ENCODE measurements at places on chromosomes 3 and 15.

DNA sequence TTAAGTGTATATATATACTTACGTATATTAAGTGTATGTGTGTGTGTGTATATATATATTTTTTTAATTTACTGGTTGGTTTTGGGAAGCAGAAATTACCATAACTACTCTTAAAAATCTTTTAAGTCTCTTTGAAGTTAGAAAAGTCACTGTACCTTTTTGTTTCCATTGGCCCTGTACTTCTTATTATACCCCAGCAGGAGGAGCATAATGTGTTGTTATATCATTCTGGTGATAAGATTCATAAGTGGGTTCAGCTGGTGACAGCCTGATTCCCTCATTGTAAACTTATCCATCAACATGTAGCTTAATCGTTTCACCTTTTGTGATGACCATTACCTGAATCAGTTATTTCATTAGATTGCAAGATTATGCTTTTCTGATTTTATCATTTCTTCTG, 30.8 kb downstream of the MLH1 start:
- DNase-seq: peak; percentile 29

DNA sequence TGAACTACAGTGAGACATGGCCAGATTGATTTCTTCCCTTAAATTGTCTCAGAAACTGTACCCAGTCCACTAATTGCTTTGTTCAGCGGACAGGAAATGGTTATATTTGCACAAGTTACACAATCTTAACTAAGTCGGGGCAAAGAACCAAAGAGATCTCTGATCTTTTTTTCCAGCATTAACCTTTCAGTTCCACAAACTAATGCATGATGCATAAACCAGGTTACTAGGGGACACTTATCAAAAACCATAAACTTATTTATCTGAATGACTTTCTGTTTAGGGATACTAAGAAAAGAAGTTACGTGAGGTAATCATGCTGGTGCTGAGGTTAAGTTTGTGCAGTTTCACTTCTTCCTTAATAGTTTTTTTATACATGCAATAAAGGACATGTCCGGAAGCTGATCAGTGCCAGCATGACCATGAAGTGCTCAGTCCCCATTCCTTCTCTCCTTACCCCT, 22.4 kb downstream of the FNDC3B start:
- no peak for DNase-seq

DNA sequence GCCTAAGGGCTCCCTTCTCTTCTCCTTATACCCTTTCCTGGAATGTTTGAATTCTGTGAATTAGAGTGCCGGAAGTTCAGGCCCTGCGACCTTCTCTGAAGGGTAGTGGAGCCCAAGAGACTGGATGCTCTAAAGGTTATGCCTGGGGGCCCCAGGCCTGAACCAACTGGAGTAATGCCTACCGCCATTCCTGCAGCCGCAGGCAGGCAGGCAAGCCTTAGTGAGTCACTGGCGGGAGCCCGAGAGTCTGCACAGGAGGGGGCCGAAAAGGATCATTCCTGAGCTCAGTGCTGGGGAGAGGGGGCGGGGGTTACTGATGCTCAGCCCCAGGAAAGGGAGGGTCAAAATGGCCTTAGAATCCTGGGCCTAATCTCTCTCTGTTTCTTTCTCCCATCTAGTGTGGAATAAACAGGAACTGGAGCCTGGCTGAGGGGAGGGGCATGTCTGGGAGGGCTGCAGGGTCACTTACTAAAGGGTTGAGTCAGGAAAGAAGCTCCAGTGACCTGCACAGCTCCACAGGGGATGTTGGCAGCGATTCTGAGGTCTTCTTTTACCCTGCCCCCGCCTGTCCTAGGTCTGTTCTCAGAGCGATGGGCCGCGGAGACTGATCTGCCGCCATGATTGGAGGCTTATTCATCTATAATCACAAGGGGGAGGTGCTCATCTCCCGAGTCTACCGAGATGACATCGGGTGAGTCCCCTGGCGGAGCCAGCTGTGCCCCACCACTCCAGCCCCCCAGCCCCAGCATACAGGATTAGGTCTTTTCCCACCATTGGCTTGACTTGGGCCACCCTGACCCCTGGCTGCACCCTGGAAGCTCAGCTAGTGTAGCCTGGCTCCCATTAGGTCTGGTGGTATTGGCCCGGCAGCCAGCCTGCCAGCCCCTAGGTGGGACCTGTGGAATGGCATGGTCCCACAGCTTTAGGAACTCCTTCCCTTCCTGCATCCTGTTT, 2.0 kb downstream of the AP2M1 start:
- peak; percentile 98 for DNase-seq

- no peak for DNase-seq
Measured at GRCh38 chr15:85496151-85496550, 115.7 kb downstream of the AKAP13 start.

DNA sequence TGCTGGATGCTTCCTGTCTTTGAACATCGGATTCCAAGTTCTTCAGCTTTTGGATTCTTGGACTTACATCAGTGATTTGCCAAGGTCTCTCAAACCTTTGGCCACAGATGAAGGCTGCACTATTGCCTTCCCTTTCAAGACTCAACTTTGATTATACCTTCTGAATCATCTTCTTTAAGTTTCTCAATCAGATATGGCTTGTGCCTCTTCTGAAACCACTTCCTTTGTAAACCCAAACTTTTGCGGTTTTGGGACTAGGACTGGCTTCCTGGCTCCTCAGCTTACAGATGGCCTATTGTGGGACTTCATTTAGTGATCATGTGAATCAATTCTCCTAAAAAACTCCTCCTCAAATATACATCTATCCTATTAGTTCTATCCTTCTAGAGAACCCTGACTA, 47.1 kb upstream of the CADPS start:
- peak; percentile 18 for DNase-seq

Measured in fibroblast of skin of scalp (primary cell).